NCI-H1105 treated with DMSO at 0.1 percent for 48 hours (cell line): ENCODE measurements at places on chromosomes 1 and 21.

DNA sequence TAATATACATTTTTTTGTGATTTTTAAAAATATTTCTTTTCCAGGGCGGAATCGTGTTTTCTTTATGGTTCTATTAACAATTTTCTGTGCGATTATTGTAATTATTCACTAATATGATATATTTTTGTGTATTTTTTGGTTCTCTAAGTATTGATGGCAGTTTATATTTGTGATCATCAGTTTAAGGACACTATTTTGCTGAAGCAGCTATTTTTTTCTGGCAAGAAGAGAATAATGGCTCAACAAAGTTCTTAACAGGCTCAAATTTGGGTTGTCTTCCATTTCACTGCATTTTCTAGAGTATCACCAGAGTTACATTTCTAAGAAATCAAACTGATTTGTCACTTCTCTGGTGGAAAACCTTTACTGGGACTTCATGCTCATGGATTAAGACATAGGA, 178.4 kb downstream of the HS2ST1 start:
- DNase-seq, result no peak

DNA sequence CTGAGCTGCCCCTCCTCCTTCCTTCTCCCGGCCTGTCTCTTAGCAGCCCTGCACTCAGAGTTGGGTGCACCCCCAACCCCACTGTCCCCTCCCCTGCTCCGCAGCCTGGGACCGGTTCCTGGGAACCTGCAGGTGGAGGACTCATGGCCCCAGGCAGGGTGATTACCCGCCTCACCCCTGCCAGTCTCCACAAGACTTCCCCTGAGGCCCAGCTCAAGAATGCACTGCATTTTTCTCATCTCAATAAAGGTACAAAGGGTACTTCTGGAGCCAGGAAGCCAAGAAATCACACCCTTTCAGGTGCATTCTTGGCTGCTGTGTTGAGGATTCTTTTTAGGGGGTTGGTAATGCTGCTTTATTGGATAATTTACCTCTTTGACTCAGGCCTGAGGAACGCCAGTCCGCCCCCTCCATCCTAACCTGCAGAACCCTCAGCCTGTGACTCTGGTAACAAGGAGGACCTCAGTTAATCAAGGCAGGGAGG, 126.3 kb upstream of the TMPRSS2 start:
- DNase-seq, result no peak

- DNase-seq, result no peak
These were observed 15.3 kb downstream of the RCAN1 start for GRCh38 chr21:34599534-34600101.

DNA sequence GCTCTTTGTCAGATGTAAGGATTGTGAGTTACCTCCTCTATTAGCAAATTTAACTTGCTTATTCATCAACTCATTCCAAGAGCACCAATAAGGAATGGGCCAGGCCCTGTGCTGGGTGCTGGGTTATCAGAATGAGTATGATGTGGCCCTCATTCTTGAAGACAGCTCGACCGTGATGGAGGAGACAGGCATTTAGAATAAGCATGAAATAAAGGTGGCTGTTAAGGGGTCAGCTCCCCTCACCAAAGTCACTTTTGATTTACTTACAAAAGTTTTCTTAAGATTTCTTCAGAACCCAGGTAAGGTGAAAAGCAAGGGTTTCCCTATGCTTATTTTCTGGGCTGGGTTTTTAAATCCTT, 15.3 kb upstream of the PADI1 start:
- DNase-seq, result no peak

- DNase-seq, result peak; percentile 38
These were observed 184.3 kb downstream of the PATJ start for GRCh38 chr1:61926597-61926996.

DNA sequence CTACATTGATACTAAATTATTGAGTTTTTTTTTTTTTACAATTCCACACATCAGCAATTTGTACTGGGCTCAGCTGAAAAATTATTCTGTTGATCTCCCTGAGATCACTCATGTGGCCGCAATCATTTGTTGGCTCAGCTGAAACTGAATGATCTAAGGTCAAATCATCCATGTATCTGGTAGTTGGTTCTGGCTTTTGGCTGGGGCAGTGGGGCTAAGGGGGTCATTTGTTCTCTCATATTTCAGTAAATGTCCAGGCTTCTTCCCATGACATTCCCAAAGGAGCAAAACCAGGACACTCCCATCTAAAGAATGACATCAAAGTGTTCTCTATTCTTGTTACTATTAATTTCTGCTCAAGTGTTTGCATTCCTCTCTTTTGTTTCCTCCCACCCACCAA, 806.7 kb upstream of the ADGRL2 start:
- DNase-seq, result no peak

DNA sequence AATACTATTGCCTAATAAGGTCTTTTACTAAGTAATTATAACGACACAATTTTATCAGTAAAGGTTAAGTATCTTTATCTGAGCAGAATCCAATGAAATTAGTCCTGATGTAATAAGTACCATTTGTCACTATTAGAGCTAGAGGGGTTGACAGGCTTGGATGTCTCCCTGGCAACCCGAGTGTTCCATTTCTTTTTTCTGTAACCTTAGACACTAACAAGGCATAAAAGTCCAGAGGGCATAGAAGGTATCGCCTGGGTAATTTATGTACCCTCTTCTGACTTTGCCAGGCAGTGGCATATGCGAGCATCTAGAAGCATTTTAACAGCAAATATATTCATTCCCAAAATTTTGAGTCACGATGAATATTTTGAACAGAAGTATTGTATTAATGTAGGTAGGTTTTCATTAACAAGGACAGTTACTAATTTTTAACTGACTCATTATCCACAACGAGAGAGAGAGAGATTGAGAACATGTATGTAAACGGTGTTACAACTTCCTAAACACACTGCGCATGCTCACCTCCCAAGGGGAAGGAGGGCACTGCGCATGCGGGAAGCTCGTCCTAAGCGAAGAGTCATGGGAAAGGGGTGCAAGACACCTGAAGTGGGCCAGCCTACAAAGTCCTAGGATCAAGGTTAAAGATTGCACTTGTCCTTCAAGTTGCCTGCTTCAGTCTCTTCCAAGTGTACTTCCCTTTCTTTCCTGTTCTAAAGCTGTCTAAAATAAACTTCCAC, 423.9 kb downstream of the DSCAM start:
- peak; percentile 22 for DNase-seq

DNA sequence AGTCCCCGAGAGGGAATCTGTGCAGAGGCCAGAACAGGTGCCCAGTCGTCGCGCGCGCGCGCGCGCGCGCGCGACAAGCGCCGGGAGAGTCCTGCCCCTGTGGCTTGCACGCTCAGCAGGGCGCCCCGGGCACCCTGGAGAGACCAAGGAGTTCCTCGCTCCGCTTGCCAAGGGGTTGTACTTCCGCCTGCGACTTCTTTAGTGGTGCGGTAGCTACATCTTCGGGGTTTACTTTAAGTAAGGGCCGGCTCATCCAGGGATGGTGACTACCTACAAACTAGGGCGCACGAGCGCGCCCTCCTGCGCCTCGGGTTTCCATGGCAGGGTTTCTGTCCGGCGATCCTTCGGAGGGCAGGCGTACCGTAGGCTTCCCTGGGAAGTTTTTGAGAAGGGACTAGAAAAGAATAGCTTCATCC, 1.4 kb downstream of the LHX4 start:
- peak; percentile 33 for DNase-seq

GRCh38 chr1:160159846-160160245, 8.4 kb downstream of the ATP1A4 start:
- DNase-seq, result no peak

GRCh38 chr1:242187171-242187570, 188.3 kb upstream of the MAP1LC3C start:
- DNase-seq, result no peak

DNA sequence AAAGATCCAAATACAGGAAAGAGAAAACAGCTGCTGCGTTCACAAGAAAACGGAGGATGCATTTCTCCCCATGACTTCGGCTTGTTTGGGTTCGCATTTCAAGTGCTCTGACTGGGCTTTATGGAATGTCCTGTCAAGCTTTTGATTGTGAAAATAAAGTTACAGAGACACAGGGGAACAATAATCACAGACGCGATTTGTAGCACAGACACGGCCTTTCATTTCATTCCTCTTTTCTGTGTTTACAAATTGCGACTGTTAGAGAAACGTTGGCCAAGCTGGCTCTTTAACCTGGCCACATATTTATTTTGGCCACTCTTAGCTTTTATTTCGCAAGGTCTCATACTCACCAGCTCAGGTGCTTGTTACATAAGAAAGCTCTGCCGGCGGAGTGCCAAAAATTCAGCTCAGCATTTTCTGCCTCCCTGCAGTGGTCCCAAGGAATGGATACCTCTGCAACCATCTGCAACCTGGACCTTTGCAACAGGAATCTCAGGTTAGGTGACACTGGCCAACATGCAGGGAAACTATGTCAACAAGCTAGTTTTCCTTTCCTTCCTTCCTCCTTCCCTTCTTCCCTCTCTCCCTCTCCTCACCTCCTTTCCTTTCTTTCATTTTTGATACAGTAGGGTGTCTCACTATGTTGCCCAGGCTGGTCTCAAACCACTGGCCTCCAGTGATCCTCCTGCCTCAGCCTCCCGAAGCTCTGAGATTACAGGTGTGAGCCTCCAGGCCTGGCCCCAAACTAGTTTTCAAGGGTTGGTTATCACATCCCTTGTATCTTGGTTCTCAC, 58.2 kb upstream of the SLC45A1 start:
- peak; percentile 41 for DNase-seq

- no peak for DNase-seq
These were observed 3.5 kb upstream of the BSND start for GRCh38 chr1:54995013-54995760.

GRCh38 chr21:17537299-17537698, 24.5 kb downstream of the CXADR start:
- no peak for DNase-seq

- no peak for DNase-seq
These were observed 1176.1 kb upstream of the ADGRL2 start for GRCh38 chr1:80624682-80625081.

GRCh38 chr1:55927702-55928290, 651.6 kb downstream of the PLPP3 start:
- no peak for DNase-seq

- DNase-seq, result no peak
These were observed 98.4 kb upstream of the BMP8A start for GRCh38 chr1:39392851-39393573.

DNA sequence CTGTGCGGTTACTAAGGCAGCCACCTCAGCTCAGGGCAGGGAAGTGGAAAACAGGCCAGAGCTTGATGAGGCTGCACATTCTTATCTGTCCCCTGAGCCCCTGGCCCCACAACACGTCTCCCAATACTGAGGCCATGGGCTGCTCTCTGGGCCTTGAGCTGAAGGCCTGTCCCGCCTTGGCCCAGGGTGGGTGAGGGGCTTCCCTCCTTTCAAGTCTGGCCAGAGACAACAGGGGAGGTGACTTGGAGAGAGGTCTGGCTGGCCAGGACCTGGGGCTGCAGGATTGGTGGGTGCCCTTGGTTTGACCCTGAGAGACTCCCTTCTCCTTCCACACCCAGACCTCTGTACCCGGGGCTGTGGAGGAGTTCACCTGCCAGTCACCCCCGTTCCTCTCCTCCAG, 563.8 kb downstream of the PTPRU start:
- no peak for DNase-seq

GRCh38 chr1:155195201-155196102, 12.2 kb downstream of the THBS3 start:
- DNase-seq, result no peak

DNA sequence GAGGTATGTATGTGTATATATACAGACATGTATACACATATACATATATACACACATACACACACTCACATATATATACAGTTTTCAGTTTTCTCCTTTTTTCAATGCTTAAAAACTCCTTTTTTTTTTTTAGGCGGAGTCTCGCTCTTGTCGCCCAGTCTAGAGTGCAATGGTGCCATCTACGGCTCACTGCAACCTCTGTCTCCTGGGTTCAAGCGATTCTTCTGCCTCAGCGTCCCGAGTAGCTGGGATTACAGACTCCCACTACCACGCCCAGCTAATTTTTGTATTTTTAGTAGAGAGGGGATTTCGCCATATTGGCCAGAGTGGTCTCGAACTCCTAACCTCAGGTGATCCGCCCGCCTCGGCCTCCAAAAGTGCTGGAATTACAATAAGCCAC, 27.0 kb downstream of the STYXL2 start:
- DNase-seq, result no peak

GRCh38 chr1:58363585-58363984, 182.9 kb downstream of the OMA1 start:
- no peak for DNase-seq

DNA sequence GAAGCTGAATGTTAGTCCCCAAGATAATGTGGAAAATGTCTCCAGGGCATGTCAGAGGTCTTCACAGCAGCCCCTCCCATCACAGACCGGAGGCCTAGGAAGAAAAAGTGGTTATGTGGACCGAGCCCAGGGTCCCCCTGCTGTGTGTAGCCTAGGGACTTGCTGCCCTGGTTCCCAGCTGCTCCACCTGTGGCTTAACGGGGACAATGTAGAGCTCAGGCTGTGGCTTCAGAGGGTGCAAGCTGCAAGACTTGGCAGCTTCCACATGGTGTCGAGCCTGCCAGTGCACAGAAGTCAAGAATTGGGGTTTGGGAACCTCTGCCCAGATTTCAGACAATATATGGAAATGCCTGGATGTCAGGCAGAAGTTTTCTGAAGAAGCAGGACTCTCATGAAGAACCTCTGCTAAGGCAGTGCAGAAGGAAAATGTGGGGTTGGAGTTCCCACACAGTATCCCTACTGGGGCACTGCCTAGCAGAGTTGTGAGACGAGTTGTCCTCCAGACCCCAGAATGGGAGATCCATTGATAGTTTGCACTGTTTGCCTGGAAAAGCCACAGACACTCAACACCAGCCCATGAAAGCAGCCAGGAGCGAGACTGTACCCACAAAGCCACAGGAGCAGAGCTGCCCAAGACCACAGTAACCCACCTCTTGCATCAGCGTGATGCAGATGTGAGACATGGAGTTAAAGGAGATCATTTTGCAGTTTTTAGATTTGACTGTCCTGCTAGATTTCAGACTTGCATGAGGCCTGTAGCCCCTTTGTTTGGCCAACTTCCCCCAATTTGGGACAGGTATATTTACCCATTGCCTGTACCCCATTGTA, 204.9 kb downstream of the MRPL39 start:
- no peak for DNase-seq

- DNase-seq, result no peak
These were observed 239.6 kb upstream of the FOXD3 start for GRCh38 chr1:63082766-63083165.

DNA sequence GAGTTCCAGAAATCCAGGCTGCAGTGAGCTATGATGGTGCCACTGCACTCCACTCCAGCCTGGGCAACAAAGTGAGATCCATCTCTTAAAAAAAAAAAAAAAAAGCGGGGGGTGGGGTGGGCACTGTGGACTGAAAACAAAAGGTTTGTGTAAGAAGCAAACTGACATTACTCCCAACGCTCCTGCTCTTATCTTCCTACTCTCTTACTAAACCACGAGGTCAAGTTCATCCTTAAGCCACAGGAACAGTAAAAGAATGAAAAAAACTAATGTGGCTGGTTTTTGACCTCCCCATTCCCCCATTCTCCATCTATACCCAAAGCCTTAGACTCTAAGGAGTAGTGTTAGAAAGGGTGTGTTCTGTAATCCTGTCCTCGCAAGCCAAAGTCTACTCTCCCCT, 30.8 kb downstream of the TFAP2E start:
- DNase-seq, result no peak

- DNase-seq, result no peak
These were observed 26.6 kb upstream of the ACBD6 start for GRCh38 chr1:180528868-180529470.
